ENCODE measurements at places on chromosomes 16 and 17.

DNA sequence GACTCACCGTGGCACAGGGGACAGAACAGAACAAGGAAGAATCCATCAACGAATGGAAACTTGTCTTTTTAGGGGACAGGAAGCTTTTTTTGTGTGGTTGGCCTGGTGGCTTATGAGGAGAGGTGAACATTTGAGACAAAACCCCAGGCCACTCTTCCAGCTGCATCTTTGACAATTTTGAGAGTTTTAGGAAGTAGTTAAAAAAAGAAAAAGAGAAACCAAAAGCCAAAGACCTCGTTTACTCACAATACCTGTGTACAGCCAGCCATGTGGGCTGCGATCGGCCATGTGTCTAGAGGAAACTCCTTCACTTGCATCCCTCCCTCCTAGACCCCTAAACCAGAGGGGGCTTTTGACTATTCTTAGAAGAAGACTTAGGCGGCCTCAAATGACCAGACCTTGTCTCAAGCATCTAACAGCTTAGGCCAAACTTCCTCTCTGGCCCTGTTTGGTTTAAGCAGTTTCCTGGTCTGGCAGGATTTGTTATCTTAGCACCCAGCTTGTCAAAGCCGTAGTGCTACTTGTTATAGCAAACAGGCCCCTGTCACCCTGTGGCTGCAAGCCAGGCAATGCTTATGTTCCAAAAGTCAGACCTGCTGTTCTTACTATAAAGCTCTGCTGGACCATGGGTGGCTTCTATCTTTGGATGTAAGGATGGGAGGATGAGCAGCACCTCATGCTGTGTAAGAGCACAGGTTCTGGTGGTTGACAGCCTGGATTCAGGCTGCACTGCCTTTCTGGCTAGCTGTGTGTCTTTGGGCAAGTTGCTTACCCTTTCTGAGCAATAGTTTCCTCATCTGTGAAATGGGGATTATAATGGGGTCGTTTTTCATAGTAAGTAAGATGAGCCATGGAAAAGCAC, 17.7 kb downstream of the KSR1 start:
- DNase-seq, result no peak

DNA sequence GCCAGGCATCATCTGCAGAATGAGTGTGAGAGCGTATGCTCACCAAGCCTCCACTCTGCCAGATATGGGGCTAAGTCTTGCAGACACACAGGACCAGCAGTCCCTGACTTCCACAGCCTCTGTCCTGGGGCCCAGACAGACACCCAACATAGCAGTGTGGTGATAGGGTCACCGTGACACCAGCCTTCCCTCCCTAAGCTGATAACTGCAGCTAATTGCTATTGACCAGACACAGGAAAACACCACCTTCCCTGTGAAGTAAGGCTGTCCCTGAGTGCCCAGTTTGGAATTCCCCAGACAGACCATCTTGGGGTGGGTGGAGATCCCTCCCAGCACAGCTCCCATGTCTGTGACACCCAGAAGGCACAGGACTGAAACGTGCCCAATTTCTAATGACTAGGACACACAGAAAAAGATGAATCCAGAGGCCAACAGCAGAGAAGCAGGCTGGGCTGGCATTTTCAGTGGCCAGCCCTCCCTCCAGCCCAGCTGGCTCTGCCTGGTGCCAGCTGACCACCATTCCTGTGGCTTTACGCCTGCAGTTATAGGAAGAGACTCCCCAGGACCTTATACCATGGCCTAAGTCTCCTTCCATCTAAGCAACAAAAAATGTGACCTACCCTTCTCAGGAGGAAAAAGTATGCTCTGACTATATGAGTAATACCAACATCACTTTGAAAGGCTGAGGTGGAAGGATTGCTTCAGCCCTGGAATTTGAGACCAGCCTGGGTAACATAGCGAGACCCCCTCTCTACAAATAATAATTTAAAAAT, 30.3 kb downstream of the ATPAF2 start:
- DNase-seq, result no peak

DNA sequence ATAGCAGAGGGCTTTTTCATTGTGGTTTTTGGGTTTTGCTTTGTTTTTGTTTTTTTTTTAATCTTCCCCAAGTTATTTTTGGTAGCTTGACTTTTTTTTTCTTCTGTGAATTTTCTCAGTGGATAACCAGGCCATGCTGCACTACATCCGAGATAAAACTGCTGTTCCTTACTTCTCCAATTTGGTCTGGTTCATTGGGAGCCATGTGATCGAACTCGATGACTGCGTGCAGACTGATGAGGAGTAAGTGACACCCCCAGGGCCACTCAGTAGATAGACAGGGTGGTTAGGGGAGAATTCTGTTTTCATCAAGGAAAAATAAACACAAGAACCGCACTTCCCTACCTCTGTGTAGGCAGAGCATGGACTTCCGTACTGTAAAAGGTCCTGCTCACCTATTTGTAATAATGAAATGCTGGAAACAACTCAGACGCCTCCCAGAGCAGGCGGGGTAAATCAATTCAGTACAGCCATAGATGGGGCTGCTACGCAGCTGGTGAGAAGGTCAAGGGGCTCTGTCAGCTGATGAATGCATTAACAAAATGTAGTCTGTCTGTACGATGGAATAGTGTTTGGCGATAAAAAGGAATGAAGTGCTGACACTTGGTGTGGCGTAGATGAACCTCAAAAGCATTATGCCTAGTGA, 28.6 kb downstream of the CLEC16A start:
- DNase-seq, result no peak

DNA sequence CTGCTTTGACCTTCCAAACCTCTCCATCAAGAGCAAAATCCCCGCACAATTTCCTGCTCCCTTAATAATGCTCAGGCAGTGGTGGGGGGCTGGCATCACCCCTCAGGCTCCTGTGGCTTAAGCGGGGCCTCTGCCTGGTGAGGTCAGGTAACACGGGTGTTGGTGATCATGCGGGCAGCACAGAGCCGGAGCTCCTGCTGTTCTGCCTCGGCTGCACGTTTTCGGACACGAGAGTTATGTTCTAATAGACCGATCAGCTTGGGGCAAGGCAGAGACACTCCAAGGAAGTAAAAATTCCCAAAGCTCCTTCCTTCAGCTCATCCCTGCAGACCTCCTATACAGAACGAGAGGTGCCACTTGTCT, 6.0 kb downstream of the NARF start:
- DNase-seq, result no peak

DNA sequence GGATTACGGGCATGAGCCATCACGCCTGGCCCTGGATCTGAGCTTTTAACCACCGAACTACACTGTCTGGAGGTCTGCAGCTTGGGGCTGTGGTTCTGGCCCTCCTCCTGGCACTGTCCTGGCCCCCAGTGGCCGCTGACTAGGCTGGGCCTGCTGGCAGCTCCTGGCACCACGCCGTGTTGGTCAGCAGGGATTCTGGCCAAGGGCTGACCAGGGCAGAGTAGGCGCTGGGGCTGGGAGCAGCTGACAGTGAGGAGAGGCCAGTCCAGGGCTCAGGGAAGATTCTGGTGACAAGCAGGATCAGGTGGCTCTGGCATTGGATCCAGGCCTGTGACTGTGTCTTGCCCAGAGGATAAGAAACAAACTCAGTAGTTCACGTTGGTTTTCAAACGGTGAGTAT, 14.6 kb downstream of the EEF2K start:
- no peak for DNase-seq

- DNase-seq, result peak; percentile 76
These were observed 61.0 kb upstream of the RBL2 start for GRCh38 chr16:53372992-53373871.

- no peak for DNase-seq
These were observed 32.7 kb downstream of the GNA13 start for GRCh38 chr17:65023791-65024190.

DNA sequence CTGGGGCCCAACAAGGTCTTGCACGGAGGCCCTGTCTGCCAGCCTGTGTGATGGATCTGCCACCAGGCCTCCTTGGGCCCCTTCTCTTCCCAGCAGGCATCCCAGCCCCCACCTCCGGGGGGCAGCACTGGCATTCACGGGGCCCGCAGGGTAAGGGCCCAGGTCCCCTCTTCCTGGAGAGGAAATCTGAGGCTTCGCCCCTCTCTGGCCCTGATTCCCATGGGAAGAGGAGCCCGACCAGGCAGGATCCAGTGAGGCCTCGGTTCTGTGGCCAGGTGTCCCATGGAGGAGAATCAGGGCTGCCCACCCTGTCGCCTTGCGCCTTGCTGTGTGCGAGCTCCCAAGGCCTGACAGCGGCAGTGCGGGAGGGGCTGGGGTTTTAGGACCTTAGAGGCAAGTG, 48.4 kb downstream of the PDPK1 start:
- DNase-seq, result no peak

GRCh38 chr17:37818689-37819088, 73.8 kb upstream of the HNF1B start:
- DNase-seq, result no peak

- DNase-seq, result no peak
These were observed 18.5 kb upstream of the HEXD start for GRCh38 chr17:82399601-82400101.

GRCh38 chr17:42518046-42518754, 17.8 kb upstream of the NAGLU start:
- DNase-seq, result peak; percentile 90

GRCh38 chr17:57106107-57106835, 21.2 kb downstream of the AKAP1 start:
- no peak for DNase-seq

- peak; percentile 63 for DNase-seq
These were observed 26.6 kb downstream of the MRC2 start for GRCh38 chr17:62653826-62654761.

GRCh38 chr17:68584581-68585303, 16.4 kb downstream of the FAM20A start:
- DNase-seq, result no peak

DNA sequence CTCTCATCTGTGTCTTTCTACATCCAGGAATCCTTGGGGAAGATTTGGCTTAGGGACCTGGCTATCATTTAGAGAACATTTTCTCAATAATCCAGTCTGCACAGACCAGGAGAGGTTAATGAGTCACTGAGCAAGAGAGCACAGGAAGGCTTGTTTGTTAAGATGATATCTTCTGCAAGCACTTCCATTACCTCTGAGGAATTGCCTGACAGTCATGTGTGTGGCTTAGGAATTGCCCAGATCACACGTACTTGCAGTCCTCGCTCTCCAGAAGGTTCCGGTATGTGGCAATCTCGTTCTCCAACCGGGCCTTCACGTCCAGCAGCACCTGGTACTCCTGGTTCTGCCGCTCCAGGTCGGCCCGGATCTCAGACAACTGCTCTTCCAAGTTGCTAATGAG, 3.3 kb downstream of the KRT37 start:
- DNase-seq, result peak; percentile 52

DNA sequence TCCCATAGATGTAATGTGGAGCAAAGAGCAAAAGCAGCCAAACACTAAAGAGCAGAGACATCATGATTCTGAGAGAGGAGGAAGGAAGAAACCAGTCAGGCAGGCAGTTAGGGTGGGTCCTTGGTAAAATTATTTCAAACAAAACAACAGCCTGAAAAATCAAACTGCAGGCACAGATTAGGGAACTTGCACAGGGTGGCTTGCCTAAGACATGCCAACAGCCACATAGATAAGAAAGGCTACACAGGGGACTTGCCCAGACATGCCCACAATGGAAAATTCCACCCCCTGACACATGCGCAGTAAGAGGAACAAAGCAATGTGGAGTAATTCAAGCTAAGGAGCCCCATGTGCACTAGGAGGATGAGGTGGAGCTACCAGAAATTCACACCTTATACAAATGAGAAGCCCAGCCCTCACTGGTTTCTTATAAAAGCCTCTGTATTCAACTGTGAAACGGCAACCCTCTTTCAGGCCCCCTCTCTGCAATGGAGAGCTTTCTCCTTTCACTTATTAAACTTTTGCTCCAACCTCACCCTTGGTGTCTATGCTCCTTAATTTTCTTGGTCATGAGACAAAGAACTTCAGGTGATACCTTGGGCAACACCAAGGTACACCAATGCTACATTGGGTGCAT, 7.3 kb upstream of the GAS7 start:
- DNase-seq, result no peak

GRCh38 chr17:214881-215331, 33.5 kb upstream of the DOC2B start:
- DNase-seq, result no peak

GRCh38 chr16:22252317-22252716, 44.9 kb upstream of the POLR3E start:
- DNase-seq, result no peak

DNA sequence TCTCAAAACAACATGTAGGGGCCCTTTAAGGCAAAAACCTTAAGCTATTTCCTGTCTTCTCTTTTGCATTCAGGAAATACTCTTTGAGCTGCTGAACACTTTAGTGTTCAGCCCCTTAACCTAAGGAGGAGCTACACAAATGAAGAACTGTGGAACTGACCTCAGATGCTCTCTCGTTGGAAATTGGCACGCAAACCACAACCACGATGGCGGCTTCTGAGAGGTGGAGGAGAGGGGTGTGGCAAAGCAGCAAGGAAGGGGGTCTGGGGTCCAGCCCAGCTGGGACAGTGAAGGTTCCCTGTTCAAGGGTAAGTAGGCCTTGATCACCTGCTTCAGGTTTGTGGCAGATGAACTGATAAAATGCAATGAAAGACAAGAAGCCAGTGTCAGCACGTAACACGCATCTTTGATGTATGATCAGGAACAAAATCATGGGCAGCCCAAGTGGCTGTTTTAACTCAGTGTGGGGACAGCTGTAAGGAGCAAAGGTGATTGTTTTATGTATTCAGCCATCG, 291.6 kb upstream of the TNRC6C start:
- DNase-seq, result no peak

DNA sequence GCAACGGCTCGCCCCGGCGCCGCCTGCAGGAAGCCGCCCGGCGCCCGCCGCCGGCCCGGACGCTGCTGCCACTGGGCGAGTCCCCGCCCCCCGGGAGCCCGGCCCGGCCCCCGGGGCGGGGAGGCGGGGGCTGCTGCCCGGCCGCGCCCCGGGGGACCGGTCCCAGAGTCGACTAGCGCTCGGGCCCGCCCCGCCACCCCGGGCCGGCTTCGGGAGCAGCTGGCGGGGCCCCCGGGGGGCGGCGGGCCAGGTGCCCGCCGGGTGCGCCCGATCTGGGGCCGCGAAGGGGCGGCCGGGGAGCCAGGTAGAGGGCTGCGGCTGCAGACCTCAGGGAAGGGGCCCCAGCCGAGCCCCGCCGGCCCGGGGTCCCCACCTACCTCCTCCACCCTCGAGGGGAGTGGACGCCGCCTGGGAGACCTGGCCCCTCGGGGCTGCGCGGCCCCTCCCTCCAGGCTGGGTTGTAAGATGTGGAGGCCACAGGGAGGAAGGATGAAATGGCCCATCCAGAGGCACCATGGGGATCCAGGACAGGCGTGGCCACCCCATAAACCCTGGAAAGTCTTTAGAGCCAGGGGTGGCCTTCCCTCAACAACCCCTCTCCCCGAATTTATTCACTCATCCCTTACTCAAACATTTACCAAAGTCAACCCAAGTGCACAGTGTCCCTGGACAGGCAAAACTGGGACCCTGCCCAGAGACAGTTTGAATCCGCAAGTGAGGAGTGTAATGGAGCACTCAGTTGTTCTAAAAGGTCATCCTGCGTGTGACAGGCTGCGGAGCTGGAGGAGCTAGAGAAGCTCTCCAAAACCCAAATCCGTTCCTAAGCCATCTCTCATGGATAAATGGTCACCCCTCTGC, at the start of gene CDYL2:
Gene CDYL2 (minus strand): TSS at position 73 of the 858 bp plus-strand sequence. CDS start 425 bp downstream, outside the sequence.
- DNase-seq, result no peak

Measured in ureter (tissue), 1 donor.